Memory B cell (primary cell): ENCODE measurements at places on chromosomes 1 and 21.

GRCh38 chr1:48540587-48540986 lies 68.6 kb upstream of the SPATA6 start:
- DNase-seq = no peak

GRCh38 chr21:45877821-45878469 lies 103.6 kb upstream of the COL6A1 start:
- DNase-seq = no peak

- peak; percentile 35 for DNase-seq
These were observed 2.7 kb downstream of the SH2D2A start for GRCh38 chr1:156813750-156814570.

DNA sequence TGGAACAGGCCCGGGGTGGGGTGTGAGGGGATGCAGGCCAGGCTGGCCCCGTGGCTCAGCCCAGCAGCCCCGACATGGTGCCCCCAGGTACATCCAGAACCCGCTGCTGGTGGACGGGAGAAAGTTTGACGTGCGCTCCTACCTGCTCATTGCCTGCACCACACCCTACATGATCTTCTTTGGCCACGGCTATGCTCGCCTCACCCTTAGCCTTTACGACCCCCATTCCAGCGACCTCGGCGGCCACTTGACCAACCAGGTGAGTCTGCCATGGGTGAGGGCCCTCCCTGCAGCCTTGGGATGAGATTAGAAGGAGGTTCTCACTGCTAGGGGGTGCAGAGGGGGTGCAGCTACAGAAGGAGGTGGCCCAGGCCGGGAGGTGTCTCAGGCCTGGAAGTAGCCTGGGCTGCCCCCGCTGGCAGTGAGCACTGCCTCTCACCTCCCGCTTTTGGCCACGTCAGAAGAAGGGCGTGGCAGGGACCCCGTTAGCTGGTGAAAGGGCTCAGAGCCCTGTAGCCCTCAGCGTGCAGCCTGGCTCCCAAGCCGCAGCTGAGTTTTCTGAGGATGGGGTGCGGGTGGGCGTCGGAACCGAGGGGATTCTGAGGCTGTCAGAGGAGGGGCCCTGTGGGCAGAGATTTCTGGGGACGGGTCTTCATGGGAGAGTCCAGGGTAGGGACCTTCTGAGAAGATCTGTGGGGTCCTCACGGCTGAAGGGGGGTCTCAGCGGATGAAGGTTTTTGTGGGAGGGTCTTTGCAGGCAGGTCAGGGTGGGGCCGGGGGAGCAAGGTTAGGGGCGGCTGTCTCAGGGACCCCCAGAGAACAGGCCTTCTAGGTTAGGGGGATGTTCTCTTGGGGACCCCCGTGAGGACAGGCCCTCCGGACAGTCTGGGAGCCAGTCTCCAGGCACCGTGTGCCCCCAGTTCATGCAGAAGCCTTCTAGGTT lies 10.4 kb downstream of the TTLL10 start:
- DNase-seq = no peak

GRCh38 chr1:20493309-20493708 lies 7.3 kb upstream of the CAMK2N1 start:
- DNase-seq = no peak

GRCh38 chr1:6313393-6314200 lies 52.7 kb upstream of the GPR153 start:
- no peak for DNase-seq
